SHP77 treated with DMSO at 0.1 percent for 48 hours (cell line): ENCODE measurements at places on chromosomes 1 and 21.

DNA sequence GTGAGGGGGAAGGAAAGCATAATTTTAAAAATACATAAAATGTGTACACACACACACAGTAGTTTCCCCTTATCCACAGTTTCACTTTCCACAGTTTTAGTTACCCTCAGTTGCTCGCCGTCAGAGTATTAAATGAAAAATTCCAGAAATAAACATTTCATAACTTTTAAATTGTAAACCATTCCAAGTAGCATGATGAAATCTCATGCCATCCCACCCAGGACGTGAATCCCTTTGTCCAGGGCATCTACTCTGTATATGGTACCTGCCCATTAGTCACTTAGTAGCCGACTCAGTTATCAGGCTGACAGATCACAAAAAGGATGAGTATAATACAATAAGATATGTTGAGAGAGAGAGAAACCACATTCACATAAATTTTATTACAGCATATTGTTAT is 36.2 kb downstream of the EPS15 start:
- DNase-seq: no peak

DNA sequence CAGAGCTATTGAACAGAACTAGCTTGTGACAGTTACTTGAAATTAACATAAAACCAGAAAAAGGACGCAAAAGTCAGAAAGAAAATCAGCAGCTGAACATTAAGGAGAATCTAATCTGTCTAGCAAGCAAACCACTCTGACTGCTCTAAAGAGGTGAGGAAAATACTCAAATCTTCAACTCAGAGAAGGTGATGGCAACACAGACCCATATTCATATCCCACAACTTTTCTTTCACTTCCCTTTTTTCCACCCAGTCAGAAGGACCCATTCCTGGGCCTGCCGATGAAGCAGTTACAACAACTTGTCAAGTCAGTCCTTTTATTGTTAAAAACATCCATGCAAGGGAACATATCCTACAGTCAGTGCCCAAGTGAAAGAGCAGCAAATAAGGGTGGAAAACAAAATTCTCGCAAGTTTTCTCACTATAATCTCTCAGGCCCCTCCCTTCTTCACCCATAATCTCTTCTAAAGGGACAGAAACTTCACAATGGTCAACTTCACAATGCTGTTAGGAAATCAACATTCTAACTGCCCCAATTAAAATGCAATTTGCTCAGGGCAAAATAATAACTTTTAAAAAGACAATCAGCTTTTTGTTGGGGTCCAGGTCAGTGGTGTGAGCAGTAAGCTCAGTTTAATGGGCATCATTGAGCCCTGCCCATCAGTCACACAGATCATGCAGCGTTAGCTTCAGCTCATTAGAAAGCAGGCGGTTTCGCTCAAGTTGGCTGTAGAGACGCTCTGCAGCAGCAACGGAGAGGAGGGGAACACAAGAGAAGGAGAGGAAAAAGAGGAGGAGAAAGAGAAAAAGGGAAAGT is 3.6 kb upstream of the NUP210L start:
- no peak for DNase-seq

GRCh38 chr1:118302145-118302544 is 117.1 kb upstream of the SPAG17 start:
- DNase-seq: no peak

DNA sequence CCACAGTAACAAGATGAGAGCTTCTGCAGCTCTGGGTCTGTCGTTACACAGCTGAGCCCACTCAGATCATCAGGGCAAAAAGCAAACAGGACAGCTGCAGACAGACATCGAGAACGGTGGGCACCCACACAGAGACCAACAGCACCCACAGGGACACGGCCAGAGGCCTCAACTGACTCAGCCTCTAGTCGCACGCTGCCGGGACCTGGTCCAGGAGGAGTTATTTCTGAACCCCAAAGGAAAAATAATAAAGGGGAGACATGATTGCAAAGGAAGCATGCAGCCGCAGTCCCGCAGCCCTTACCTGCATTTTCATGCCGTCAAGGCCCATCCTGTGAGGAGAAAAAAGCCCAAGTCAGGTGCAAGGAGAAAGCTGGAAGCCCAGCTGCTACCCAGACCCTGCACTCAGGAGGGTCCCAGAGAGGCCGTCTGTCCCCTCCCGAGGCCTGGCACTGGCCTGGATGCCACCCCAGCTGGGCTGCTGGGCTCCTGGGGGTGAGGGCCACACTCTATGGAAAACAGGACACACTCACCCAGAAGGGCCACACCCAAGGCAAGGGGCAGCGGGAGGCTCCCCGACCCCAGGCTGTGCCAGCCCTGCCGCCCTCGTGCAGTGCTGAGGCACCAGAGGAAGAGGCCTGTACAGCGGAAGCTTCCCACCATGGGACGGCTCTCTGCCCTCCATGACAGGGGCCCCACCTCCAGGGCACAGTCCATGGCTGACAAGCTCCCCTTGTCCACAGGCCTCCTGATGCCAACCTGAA is 15.7 kb downstream of the LSS start:
- DNase-seq: no peak

GRCh38 chr21:35088319-35088771 is 39.2 kb upstream of the RUNX1 start:
- DNase-seq: no peak

DNA sequence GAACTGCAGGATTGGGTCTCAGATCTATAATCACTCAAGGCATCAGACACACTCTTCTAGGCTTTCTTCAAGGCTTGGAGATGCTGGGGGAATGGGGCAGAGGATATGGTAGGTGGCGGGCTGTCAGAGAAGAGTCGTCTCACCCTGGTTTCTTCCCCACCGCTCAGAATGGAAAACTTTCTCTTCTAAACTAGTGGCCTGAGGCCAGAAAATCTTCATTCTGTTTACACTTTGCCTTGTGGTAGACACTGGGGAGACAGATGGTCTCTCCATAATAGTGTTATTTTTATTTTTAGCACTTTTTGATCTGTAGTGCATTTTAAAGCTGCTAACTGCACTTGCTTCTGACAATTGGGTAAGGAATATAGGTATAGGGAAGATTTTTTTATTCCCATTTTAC is 2.6 kb downstream of the PRELP start:
- no peak for DNase-seq

GRCh38 chr1:95021805-95022643 is 50.7 kb downstream of the ALG14 start:
- no peak for DNase-seq

DNA sequence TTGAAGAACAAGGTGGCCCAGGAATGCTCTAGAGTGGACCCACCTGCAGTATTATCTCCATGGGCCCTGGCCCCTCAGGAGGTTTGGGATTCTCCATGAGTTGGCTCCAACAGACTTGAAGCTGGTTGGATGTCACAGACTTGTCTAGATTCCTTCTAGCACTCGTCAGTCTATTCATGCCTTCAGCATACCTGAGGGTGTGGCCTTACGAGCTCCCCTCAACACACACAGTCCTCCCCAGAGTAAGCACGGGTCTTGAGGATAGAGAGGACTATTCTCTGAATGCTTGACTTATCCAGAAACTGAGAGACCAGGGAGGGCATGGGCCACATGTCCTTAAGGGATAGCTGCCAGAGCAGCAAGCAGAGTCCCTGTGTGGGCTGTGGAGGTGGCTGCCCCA is 45.9 kb upstream of the COL6A1 start:
- no peak for DNase-seq

GRCh38 chr1:65341381-65341780 is 32.0 kb downstream of the DNAJC6 start:
- no peak for DNase-seq

GRCh38 chr21:32612999-32613337 is 791 bp upstream of the CFAP298 start:
- no peak for DNase-seq

DNA sequence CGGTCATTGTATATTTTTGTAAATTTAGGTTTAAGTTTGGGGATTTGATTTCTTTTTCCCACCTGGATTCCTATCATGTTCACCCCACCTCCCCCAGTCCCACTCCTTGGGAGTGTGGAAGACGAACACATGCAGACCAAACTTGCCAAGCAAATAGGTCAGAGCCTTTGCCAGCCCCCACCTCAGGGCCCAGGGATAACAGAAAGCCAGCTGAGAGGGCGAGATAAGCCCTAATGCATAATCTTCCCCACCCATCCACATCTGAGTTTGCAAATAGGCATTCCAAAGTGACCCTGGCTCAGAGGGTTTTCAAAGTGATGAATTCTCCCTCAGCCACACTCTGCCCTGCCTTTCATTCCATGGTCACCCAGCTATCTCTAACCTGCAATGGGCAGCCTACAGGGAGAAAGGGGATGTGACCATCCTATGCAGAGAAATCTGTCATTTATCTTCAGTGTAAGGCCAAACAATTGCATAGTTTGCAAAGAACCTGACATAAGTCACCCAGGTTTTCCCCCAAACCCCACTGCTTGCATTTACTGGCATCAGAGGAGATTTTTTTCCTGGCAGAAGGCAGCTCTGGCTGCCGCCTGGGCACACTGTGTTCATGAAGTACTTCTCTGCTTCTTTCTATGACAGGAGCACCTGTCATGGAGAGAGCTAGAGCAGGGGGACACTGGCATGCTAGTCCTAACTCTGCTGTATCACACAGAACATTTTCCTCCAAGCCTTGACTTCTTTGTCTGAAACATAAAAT is 69.0 kb upstream of the NFIA start:
- no peak for DNase-seq

GRCh38 chr1:230563591-230563990 is 78.7 kb upstream of the COG2 start:
- no peak for DNase-seq

DNA sequence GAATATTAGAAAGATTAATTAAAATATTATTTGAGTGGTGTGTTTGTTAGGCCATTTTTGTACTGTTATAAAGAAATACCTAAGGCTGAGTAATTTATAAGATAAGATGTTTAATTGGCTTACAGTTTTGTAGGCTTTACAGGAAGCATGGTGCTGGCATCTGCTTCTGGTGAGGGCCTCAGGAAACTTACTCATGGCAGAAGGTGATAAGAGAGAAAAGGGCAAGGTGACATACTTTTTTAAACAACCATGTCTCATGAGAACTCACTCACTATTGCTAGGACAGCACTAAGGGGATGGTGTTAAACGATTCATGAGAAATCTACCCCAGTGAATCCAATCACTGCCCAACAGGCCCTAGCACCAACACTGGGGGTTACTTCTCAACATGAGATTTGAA is 56.7 kb upstream of the RGS21 start:
- no peak for DNase-seq

- no peak for DNase-seq
Measured at GRCh38 chr1:206589206-206589605, 23.1 kb downstream of the EIF2D start.

GRCh38 chr1:94036730-94037129 is 84.2 kb downstream of the ABCA4 start:
- no peak for DNase-seq

- no peak for DNase-seq
Measured at GRCh38 chr1:175562452-175562851, 180.9 kb downstream of the TNR start.

DNA sequence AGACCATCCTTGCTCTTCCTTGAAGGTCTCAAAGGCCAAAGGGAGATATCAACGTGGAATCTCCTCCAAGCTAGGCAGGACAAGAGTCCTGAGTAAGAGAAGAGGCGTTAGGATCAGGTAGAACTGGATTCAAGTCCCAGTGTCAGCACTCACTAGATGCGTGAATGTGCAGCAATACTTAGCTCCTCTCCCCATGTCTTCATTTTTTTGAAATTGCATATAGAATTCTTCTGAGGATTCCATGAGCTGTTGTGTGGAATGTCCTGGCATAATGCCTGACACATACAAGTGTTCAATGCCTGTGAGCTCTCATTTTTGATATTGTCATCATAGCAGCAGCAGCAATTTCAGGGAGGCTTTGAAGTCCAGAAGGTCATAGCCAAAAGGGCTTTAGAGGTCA is 333.2 kb downstream of the KCNH1 start:
- no peak for DNase-seq

DNA sequence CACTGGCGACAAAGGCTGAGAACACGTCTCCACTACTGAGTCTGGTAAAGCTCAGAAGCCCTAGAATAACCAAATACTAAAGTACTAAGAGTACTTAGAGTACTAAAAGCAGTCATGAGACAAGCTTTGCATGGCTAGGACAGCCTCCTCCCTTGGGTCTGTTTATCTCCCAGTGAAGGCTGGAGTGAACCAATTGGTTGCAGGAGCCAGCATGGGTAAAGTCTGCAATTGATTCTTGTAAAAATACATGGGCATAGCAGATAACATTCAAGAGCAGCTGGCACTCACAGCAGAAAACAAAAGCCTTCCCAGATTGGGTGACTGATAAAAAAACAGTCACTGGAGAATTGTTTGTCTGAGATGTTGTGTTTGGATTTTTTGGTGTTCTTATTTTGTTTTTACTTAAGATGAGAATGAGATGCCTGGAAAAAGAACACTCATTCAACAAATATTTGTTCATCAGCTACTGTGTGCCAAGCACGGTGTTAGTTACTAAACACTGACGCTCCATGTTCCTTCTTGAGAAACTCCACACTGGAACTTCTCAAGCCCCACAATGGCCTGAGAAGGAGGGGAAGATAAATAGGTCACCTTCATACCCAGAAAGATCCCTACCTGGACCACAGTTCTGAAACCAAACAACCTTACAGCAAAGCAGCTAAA is 3.7 kb downstream of the IRF6 start:
- no peak for DNase-seq

GRCh38 chr1:214441119-214441518 is 110.3 kb downstream of the PTPN14 start:
- DNase-seq: no peak

DNA sequence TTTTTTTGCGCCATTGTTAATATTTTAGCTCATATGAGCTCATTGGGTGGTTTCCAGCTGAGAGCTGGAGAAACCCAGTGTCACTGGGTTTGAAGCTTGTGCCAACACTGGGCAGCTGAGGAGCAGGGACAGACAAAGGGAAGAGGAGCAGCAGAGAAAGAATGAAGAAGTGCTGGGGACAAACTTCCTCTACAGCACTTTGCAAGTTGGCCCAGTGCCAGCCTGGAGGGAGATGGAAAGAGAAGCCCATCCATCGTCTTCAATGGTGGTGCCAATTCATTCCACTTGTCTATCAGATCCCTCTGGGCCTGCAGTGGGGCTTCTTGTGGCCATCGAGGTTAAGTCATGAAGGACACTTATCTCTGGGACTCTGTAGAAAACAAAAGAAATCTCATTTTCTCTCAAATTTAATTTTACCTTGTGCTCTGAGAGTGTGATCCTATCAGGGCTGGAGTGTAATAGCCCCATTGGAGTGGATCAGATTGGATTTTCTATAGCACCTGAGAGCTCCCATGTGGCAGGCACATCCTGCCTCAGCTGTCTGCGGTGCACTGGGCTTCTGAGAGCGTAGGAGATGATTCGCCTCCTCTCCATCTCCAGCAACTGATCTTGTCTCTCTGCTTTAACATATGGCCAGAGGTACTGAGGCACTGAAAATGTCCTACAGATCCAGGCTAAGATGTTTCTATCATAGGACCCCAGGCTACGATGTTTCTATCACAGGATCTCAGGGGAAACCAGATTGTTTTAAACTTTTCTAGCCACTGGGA is 114.7 kb downstream of the TNR start:
- no peak for DNase-seq

DNA sequence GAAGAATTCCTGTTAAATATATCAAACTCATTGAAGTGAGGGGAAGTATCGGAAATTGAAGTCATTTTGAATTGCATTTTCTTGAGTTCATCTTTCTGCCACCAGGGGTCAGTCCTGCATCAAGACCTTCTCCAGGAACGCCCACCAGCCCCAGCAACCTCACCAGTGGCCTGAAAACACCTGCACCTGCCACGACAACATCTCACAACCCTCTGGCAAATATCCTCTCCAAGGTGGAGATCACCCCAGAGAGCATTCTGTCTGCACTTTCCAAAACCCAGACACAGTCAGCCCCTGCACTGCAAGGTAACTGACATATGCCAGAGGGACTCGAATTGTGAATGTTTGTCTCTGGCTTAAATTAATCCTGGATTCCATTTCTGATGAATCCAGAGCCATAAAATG is 22.8 kb upstream of the TARS2 start:
- peak; percentile 65 for DNase-seq
